Sigmoid colon (tissue), 7 donors: ENCODE measurements at places on chromosomes 5 and 9. TPM values are rescaled to one million over a fixed set of nuclear protein-coding genes. Genes with fewer than 3 reads are reported as not detected.

Gene CER1
- not detected for total RNA-seq

Gene PCDHGB2
- 4.3 TPM for total RNA-seq

Gene KIF24
- 0.28 TPM for total RNA-seq

Gene COL27A1
- total RNA-seq, result 2.0 TPM

Gene MTREX
- 59.0 TPM for total RNA-seq

Gene OBP2A
- total RNA-seq, result not detected

- no peaks in the 10 kb centered on the region for H3K27me3 ChIP-seq
- no peaks in the 10 kb centered on the region for H3K36me3 ChIP-seq
- H3K27ac ChIP-seq, result peak overlapping the region; percentile 76
- H3K4me1 ChIP-seq, result peaks cover 16% of the 10 kb centered on the region
- H3K4me3 ChIP-seq, result no peak overlapping the region
Observed at GRCh38 chr5:68730220-68730978, 363.4 kb upstream of the SLC30A5 start.

- no peaks in the 10 kb centered on the region for H3K4me1 ChIP-seq
- DNase-seq, result no peak
- no peaks in the 10 kb centered on the region for H3K27me3 ChIP-seq
- H3K4me3 ChIP-seq, result no peak overlapping the region
- no peaks in the 10 kb centered on the region for H3K36me3 ChIP-seq
- no peak overlapping the region for H3K27ac ChIP-seq
Observed at GRCh38 chr5:13249854-13250253, 694.6 kb downstream of the DNAH5 start.

- no peaks in the 10 kb centered on the region for H3K27me3 ChIP-seq
- H3K36me3 ChIP-seq, result no peaks in the 10 kb centered on the region
- no peaks in the 10 kb centered on the region for H3K4me1 ChIP-seq
- H3K27ac ChIP-seq, result no peak overlapping the region
- no peak overlapping the region for H3K4me3 ChIP-seq
- DNase-seq, result no peak
Observed at GRCh38 chr5:98341038-98342032, 432.1 kb upstream of the RGMB start.

DNA sequence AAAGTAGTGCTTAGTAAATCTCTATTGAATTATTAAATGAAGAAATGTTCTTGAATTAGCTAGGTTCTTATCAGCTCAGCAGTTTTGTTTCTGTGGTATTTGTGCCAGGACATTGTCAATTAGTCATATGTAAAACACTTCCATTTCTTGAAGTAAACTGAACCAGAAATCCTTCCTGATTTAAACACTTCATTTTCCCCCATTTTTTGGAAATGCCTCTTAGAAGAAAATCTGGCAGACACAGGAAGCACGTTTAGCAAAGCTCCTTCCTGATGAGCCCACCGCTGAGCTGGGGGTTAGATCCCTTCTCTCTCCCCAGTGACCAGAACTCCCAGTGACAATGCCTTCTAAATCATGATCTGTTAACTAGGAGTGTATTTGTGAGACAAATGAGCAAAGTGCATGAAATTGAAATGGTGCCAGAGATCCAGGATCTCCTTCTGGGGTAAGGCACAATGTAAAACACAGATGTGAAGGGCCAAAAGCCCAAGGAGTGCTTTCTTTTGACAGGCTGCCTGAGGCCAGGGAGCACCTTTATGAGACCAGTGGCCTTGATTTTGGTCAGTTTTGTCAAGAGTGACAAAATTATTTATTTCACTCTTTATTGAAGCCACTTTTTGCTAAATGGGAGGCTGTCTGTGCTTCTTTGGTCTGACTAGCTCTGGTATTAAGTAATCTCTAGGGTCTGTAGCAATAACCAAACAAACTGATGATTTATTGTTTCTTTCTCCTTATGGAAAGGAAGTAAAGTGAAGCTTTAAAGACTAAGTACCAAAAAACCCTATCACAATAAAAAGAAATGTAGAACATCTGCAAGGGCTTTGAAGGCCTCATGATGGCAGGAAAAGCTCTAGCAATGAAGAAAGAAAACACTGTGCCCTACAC lies 25.5 kb upstream of the RUSC2 start:
- no peak overlapping the region for H3K27ac ChIP-seq
- H3K4me3 ChIP-seq, result no peak overlapping the region
- H3K36me3 ChIP-seq, result no peaks in the 10 kb centered on the region
- H3K4me1 ChIP-seq, result no peaks in the 10 kb centered on the region
- no peak for DNase-seq

GRCh38 chr5:166883016-166883415 lies 1408.4 kb upstream of the WWC1 start:
- H3K4me3 ChIP-seq, result no peak overlapping the region
- H3K4me1 ChIP-seq, result no peaks in the 10 kb centered on the region
- no peak overlapping the region for H3K27ac ChIP-seq
- no peaks in the 10 kb centered on the region for H3K36me3 ChIP-seq

DNA sequence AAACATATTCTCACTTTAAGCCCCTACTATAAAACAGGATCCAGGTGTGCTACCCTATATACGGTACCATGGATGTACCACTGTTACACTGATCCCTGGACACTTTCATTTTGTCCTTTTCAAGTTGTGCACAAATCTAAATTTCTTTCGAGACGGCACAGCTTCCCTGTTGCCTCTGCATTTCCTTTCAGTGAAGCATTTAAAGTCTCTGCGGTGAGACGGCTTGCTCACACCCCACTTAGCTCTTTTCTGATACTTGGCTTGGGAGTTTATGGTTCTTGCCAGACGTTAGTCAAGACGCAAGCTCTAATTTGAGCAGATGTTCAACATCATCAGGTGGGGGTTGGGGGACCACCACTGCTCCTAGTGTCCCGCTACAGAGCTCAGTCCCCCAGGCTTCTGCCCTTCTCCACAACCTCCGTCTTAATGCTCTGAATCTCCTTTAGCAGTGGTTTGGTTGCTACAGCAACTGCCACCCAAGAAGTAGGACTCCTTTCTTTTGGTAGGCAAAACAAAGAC lies 15.8 kb downstream of the F2RL2 start:
- H3K4me1 ChIP-seq, result no peaks in the 10 kb centered on the region
- H3K36me3 ChIP-seq, result no peaks in the 10 kb centered on the region
- DNase-seq, result no peak
- H3K4me3 ChIP-seq, result no peak overlapping the region
- no peaks in the 10 kb centered on the region for H3K27me3 ChIP-seq
- H3K27ac ChIP-seq, result no peak overlapping the region

- H3K36me3 ChIP-seq, result no peaks in the 10 kb centered on the region
- H3K27me3 ChIP-seq, result no peaks in the 10 kb centered on the region
- no peak for DNase-seq
- H3K27ac ChIP-seq, result no peak overlapping the region
- H3K4me3 ChIP-seq, result no peak overlapping the region
- H3K4me1 ChIP-seq, result no peaks in the 10 kb centered on the region
Observed at GRCh38 chr5:160660132-160660531, 191.9 kb downstream of the ATP10B start.
